ENCODE measurements at places on chromosomes 2 and 18. TPM values are rescaled to one million over a fixed set of nuclear protein-coding genes. Genes with fewer than 3 reads are reported as not detected.

Gene MC2R
- total RNA-seq, result not detected

Gene LRP1B
- 1.2 TPM for total RNA-seq

Gene HOXD8
- 30.8 TPM for total RNA-seq

Gene ANO7
- 187 TPM for total RNA-seq

Gene AQP12B
- not detected for total RNA-seq

Gene OBSL1
- 142 TPM for total RNA-seq

Gene CMPK2
- 13.7 TPM for total RNA-seq

Gene RAD51AP2
- total RNA-seq, result 4.2 TPM

Gene ABHD1
- 4.1 TPM for total RNA-seq

Gene NUP35
- total RNA-seq, result 16.4 TPM

Gene LDLRAD4
- 107 TPM for total RNA-seq

Data from prostate gland (tissue), 2 donors.